NCI-H82 (cell line): ENCODE measurements at places on chromosomes 2 and 18.

GRCh38 chr2:238286987-238287736, 1.2 kb downstream of the PER2 start:
- DNase-seq: no peak

DNA sequence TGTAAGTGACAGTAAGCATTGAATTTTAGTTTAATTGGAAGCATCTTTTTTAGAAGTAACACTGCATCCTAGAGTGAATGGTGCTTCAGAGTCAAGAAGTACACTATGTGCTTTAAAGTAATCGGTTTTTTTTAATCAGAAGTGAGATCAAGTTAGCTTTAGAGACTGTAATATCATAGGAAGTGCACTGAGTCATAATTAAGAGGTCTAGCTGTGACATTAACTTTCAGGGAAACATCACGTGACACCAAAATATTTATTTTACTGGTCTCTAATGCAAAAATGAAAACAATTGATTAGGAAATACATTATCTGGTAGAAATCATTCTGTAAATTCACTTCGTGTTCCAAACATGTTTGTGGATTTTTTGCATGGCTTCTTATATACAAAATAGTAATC, 55.3 kb upstream of the KYNU start:
- no peak for DNase-seq

DNA sequence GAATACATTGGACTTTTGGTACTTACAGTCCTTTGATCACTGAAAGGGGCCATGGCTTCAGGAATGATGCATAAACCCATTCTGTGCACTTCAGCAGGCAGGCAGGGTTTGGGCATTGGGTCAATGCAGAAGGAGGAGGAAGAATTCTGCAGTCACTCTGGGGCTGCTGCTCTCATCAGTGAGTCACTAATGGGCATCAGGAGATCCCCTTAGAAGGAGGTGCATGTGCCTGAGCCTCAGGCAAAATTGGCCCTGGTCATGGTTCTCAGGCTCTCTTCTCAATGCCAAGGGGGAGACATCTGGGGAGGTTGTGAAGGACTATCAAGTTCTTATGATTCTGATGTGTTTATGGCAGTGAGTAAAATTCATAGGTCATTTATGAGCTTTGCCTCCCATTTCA, 52.0 kb upstream of the TNP1 start:
- DNase-seq: no peak

DNA sequence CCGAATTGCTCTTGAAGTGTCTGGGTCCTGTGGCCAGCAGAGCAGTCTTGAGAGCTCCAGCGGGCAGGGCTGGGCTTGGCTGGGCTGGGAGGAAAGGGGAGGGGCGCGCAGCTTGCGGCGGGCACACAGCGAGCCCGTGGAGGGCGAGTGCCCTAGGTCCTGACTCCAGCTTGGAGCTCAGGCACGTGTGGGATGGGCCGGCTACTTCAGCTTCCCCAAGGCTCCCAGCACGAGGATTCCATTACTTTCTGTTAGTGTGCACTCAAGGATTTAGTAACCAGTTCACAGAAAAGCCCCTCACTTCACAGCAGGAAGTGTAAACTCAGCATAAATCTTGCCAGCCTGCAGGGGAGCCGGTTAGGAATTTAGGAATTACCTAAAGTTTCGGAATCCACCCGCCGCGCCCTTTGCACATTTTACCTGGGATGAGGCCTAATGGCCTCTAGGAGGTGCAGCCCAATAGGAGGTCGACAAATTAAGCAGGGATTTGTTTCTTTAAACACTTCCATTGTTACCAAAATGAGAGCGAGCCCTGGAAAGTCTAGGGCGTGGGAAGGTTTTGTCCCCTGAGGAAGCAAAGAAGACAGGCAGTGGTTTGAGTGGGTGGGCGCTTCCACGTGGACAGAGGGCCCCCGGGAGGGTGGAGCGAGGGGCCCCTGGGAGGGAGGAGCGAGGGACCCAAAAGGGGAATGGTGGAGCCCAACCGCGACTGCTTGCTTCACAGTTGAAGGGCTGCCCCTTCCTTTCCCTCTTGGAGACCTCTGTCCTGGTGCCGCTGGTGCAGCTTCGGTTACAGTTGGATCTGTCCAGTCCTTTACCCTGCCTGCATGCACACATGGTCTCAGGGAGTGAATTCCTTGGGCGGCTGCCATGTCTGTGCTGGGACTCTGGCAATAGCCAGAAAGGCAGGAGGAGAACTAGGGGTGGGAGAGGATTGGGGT, 93.3 kb downstream of the CTAGE1 start:
- DNase-seq: no peak

GRCh38 chr2:236045251-236046235, 122.6 kb downstream of the GBX2 start:
- peak; percentile 19 for DNase-seq

DNA sequence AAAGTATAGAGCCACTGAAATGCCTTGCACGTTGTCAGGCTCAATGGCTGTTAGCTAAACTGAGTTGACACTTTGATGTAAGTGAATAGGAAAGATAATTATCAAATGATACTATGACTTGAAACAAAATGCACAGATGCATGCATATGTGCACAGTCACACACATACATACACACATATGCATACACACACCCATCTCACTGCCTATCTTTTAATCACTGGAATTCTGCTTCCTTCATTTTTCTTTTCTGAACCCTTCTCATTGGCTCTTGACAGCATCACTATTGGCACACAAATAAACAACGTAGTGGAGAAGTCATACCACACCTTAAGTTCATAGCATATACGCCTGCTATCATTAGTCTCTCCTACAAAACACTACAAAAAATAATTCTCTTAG, 154.9 kb upstream of the NCKAP5 start:
- DNase-seq: no peak

DNA sequence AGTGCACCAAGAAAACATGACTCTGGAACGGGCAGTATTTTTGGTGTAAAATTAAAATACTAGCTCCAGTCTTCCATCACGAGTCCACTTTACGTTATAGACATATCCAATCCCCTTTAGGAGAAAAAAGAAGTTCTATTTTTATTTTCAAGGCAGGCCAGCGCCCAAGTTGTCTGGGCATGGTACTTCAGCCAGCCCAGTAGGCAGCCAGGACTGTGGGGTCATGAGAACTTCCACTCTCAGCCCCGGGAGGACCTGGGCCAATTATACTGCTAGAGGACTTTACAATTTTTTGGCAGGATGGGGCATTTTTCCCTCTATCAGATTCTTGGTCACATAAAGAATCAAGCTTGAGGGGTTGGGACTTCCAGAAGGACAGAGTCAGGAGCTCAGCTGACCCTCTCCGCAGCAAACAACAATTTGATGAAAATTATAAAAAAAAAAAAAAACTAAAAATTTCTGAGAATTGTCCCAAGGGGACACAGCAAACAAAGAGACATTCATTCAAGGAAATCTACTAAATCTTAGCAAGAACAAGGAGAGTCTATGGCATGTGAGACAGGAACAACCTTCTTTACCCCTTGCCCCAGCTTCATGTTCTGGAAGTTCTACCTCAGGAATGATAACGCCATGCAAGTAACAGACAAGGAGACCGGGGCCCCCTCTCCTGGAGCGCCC, 37.3 kb upstream of the B3GNT2 start:
- DNase-seq: no peak

GRCh38 chr2:227464361-227464760, 7.6 kb upstream of the AGFG1 start:
- DNase-seq: no peak

DNA sequence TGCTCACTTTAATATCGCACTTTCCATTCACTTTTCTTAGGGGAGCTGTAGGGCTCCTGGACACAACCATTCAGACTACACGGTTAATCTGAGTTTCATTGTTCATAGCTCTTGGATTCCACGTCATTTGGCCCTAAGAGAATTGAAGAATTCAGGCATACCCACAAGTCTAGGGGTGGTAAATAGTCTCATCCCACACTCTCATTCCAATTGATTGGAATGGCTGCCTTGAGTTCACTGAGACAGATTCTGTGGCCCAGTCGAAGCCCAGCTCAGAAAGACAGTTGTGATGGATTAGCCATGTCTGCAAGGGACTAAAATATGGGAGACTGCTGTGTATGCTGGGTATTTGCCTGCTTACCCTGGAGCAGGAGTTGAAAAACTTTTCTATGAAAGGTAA, 124.6 kb downstream of the TFCP2L1 start:
- no peak for DNase-seq
